Foreskin keratinocyte (primary cell): ENCODE measurements at places on chromosomes 1 and 21.
A peak's percentile ranks its signal among the peaks of the same experiment; 100 is the strongest.

DNA sequence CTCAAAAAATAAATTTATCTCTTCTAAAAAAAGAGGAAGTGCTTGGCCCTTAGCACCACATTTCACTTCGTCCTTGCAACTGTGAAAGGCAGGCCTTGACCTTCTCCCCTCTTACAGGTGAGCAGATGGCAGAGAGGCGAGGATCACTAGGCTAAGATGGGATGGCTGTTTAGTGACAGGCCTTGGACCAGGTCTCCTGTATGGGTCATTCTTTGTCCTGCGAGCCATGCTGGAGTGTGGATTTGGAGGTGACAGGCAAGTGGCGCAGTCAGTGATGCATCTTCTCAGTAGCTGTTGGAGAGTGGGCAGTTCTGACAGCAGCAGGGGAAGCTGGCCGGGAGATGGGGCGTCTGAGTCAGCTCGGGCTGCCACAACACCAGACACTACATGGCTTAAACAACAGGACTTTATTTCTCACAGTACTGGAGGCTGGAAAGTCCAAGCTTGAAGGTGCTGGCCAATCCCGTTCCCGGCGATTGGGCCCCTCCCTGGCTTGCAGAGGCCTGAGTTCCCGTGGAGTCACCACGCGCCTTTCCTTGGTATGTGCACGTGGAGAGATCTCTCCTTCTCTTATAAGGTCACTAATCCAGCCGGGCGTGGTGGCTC, 16.5 kb downstream of the SLC27A3 start:
- DNase-seq, result no peak

- peak; percentile 77 for DNase-seq
These were observed 19.6 kb upstream of the C2CD2 start for GRCh38 chr21:41973427-41973831.

DNA sequence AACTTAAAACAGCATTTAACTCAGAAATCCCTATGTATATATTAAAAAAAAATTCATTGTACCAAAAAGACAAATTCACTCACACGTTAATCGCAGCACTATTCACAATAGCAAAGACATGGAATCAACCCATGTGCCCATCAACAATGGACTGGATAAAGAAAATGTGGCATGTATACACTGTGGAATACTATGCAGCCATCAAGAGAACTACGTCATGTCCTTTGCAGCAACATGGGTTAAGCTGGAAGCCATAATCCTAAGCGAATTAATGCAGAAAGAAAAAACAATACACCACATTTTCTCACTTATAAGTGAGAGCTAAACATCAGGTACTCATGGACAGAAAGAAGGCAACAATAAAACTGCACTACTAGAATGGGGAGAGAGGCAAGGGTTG, 99.4 kb downstream of the FAF1 start:
- no peak for DNase-seq

DNA sequence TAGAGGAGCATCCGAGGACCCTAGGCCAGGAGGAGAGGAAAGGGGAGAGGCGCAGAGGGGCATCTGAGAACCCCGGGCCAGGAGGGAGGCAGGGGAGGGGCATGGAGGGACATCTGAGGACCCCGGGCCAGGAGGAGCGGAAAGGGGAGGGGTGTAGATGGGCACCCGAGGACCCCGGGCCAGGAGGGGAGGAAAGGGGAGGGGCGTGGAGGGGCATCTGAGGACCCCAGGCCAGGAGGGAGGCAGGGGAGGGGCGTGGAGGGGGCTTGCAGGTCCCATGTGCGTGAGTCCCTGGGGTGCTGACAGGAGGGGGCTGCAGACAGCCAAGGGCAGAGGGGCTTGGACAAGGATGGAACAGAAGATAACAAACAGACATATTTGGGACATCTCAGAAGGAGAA, 190.0 kb upstream of the ARHGEF16 start:
- DNase-seq, result no peak

- peak; percentile 92 for DNase-seq
These were observed 28.1 kb upstream of the ACBD6 start for GRCh38 chr1:180530501-180530900.

DNA sequence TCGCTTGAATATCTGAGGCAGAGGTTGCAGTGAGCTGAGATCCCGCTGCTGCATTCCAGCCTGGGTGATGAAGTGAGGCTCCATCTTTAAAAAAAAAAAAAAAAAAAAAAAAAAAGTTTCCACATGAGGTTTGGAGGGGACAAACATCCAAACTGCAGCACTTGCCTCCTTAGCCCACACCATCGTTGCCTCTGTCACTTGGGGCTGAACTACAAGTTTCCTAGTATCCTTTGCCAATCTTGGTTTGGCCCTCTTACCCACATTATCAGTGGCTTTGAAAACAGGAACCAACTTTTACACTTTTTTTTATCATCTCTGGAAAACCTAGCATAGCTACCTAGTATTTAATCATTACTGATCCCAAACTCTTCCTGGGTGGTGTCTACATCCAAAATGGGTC, 59.2 kb downstream of the CLSTN1 start:
- no peak for DNase-seq

GRCh38 chr1:211900441-211900840, 69.9 kb upstream of the LPGAT1 start:
- no peak for DNase-seq

GRCh38 chr1:109875874-109876273, 34.8 kb upstream of the CSF1 start:
- DNase-seq, result no peak

DNA sequence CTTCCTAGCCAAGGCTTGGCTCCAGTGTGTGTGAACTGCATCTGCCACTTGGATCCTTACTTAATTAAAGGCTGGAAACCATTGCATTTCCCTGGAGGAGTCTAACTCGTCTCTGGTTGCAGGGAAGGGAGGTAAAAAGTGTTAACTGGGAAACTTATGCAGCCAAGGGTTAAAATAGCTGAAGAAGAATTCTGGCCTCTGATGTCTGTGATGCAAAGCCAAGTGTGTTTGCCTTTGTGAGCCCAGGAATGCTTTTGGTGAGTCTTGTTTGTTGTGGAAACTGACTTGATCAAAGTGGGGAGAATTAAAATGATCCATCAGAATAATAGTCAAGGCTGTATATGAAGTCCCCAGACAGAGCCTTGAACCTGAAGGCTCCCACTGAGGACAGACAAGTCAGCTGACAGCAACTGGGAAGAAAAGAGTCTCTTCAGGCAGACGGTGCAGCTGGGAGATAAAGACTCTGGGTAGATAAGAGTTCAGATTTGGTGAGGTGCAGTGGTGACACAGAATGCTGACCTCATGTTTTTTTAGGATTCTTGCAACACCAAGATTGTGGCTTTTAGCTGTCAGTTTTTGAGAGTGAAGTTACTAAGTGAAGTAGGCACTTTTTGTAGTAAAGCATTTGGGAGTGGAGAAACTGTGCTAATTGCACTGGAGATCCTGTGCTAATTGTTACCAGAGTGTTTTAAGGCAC, 59.5 kb upstream of the WLS start:
- no peak for DNase-seq

DNA sequence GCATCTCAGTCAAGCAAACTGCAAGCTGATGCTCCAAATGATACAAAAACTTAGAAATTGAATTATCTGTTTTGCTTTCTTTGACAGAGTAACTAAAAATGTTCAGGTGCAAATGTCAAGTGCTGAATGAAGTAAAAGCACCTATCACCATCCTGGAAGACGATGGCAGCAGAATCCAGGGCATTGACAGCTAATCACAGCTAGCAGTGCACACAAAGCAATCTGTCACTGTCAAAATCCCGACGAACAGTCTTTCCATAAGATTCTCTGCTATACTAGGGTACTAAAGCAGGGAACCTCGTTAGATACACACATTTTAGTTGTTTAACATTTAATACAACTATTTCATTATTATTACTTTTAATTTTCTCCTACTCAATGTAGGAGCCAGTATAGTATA, 233.3 kb downstream of the BRINP3 start:
- DNase-seq, result no peak

DNA sequence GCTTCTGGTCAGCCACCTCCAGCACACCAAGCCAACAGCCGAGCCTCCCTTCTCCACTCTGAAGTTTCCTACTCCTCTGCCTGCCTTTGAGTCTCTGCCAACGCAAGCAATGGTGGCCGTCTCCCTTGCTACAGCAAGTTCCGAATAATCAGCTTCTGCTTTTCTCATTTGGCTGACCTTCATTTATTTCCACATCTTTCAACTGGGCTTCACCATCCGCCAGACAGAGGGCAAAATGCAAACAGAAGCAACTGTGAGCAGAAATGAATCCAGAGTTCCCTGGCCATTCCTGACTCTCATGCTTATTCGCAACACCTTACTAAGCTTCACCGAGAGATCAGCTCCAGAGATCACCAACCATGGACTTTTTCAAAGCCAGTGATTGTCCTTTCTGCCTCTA, 621.0 kb downstream of the NPHP4 start:
- DNase-seq, result no peak

DNA sequence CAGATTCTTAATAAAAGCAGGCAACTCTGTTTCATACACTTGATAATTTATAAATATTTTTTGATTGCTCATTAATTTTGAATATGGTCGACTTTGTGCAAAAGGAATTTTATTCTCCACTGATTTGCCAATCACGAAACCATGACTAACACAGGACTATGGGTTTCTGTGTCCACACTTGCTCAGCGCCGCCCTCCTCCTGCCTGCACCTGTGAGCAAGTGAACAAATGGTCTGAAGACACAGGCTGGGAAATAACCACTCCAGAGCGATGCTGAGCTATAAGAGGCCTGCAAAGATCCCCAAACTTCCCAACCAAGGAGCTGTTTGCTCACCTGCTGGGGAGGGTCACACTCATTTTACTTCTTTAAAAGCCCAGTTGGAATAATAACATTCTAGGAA, 19.6 kb downstream of the ABCB10 start:
- peak; percentile 63 for DNase-seq

DNA sequence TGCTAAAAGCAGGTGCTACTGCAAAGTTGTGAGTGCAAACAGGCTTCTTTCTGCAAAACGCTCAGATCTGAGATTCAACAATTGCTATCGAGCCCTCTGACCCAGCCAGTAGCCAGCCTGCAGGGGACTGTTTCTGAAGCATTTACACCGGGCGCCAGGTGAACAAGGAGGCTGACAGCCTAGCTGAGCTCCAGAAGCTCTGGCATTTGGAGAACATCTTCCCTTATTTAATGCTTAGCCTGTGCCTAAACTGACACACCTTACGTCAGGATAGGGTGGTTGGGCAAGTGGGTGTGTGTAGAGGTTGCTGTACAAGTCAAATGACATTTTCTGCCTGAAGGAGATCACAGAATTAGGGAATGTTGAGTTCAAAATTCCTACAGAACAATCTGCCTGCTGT, 15.8 kb upstream of the PLA2G2C start:
- DNase-seq, result no peak

GRCh38 chr1:29576510-29576909, 340.2 kb downstream of the PTPRU start:
- peak; percentile 82 for DNase-seq

DNA sequence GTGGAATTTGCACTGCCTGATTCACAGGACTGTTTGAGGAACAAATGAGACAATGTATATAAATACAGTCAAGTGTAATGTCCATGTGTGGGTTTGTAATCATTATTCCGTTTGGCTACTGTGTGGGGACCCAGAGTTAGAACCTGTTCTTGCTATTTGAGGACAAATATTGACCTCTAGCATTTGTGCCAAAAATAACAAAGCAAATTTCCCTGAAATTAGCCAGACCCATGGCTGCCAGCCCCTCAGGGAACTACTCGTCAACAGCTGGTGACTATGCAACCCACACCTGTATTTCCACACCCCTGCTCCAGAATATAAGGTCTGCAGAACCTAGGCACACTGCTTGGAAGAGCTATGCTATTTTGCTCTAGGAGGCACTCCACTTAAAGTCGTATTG, 70.7 kb downstream of the KCNJ6 start:
- no peak for DNase-seq

DNA sequence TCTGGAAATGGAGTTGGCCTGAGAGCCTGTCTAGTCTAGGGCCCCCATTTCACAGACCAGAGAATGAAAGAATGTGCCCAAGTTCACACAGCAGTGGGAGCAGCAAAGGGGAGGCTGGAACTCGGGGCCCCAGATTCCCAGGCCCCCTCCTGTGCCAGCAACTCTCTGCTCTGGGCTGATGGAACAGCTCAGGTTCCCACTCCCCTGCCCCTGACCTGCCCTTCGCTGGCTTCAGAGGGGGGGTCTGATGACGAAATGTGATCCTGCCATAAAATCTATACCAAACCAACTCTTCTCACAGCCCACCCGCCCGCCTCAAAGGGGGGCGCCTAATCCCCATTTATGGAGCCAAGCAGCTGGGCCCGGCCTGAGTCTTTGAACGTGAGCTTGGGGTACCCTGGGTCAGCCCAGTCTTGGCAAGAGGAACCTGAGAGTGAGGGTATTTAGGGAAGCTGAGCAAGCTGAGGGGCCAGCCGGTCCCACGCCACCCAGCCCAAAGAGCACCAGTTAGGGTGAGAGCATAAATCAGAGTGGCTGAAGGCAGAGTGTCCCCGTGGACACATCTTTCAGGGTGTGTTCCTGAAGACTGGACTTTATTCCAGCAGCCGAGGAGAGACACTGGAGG, 65.0 kb downstream of the FOXD2 start:
- DNase-seq, result no peak

DNA sequence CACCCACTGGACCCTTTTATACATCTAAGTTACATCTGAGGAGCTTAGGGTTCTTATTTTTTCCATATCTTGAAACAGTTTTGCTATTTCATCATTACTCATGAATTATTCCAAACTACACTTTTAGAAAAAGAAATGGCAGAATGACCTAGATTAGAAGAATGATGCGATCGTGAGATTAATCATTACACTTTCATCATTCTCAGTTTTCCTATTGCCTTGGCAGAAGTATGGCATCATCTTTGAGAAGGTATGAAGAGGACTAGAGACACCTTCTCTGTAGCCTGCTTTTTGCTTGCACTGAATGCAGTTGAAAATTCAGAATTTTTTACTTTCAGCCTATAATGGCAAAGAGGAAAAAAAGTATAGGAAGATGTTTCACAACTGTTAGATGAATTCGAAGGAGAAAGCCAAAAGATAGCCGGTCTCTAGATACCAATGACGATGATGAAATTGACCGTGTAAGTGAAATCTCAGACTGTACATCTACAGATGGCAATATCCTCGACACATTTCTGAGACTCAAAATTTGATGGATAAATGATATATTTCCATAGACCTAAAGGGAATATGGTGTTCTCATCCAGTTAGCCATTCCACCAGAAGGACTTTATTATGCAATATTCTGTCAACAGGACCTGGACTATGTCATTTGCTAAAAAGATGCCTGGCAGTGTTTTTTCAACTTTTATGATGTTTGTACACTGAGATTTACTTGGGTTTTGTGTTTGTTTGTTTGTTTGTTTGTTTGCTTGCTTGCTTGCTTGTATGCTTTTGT, 191.8 kb downstream of the TOMM20 start:
- no peak for DNase-seq

DNA sequence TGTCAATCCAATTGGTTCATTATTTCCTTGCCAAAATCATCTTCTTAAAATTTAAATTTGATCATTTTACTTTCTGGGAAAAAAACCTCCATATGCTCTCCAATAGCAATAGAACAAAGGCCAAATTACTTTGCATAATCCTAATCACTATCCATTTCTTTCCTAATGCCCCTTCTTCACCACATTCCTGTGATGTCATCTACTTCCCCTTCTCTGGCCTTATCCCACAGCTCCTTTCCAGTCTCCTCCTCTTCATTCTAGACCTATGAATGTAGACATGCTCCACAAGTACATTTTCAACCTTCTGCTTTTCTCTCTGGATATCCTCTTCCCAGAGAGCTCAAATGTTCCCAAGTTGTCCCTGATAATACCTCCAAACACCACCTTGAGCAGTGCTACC, 216.6 kb downstream of the MRPL39 start:
- DNase-seq, result no peak

- DNase-seq, result no peak
These were observed 1.4 kb downstream of the RCAN3 start for GRCh38 chr1:24503870-24504523.
